CD4-positive, alpha-beta T cell treated with Interleukin-17A for 4 hours (primary cell): ENCODE measurements at places on chromosomes 4 and X.

DNA sequence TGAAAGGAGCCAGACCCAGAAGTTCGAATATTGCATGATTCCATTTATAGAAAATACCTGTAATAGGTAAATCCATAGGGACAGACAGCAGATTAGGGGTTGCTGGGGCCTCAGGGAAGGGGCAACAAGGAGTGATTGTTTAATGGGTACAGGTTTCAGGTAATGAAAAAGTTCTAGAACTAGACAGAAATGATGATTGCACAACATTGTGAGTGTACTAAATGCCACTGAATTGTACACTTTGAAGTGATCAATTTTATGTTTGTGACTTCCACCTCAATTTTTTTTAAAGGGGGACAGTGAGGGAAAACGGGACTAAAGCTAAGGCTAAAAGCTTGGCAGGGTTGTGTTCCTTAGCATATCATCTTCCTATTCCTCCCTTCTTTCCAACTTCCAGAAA is 23.5 kb downstream of the ZBTB33 start:
- DNase-seq, result no peak

DNA sequence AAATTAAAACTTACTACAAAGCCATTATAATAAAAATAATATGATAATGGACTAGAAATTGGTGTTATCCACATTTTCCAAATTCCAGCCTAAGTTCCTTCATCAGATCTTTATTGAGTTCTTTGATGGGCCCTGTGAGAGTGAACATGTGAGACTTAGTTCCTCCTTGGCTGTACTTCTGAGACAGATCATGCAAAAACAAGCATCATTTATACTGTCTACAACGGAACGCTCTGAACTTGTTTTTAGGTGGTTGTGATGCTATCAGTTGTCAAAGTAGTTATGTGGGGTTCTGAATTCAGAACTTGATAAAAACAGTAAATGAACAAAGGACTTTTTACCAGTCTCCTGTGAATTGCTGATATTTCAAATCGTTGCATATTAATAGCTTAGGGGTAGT is 48.9 kb downstream of the JADE3 start:
- DNase-seq, result no peak

DNA sequence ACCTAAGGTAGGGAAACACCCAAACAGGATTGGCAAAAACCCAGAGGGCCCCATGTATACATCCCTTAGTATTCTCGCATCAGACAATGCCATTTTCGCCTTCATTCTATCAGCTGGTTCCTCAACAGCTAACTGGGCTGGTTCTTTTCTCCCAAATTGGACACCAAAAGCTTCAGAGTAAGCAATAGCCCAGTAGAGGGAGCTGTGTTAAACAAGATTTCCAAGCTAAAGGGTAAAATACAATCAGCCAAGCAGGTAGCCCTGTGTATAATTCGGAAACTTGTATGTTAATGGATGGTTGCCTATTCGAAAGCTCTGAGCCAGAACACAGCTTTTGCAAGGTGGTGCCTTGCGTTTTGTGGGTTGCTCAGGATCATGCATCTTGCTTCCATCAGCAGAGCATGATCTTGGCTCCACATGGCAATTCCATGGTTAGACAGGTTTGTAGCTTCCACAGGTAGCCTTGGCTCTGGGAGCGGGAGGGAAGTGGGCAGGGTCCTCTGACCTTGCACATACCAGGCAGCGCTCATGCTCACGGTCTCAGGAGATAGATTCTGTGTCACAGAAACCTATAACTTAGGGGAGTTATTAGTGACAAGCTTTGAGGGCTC is 115.2 kb upstream of the LNX1 start:
- no peak for DNase-seq

DNA sequence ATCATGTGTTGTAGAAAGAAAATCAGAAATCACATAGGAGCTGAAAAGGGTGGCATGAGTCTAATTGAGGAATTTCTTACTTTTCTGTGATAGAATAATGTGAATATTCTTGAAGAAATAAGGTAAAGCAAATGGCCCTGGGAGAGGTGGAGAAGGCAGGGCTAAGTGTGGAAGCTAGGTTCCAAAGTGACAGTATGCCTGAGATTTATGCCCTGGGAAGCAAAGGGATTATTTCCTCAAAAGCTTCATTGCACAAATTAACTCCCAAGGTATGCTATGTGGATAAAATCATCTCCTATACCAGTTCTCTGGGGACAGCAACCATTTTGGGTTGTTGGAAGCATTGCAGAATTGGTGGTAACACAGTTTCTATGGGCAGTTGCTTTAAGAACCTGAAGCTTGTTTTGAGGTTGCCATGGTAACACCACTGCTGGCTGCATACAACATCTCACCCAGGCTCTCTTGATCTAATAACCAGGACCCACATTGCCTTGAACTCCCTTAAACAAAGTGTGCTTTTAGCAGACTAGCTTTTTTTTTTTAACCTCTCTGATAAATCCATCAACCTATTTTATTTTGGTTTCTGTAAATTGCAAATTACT is 21.0 kb downstream of the MAOA start:
- no peak for DNase-seq

- no peak for DNase-seq
Observed at GRCh38 chr4:176508780-176509331, 189.1 kb downstream of the SPCS3 start.

DNA sequence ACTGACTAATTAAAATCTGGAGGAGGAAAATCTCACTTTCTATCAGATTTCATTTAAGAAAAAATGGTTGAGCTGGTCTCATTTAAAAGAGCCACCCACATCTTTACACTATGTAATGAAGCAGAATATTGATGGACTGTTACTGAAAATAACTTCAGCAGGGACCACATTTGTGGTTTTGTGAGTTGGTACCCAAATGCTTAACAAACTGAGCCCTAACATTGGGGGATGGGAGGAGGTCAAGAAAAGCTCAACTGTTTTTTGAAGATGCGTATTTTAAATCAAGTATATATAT is 30.1 kb downstream of the HOPX start:
- no peak for DNase-seq

DNA sequence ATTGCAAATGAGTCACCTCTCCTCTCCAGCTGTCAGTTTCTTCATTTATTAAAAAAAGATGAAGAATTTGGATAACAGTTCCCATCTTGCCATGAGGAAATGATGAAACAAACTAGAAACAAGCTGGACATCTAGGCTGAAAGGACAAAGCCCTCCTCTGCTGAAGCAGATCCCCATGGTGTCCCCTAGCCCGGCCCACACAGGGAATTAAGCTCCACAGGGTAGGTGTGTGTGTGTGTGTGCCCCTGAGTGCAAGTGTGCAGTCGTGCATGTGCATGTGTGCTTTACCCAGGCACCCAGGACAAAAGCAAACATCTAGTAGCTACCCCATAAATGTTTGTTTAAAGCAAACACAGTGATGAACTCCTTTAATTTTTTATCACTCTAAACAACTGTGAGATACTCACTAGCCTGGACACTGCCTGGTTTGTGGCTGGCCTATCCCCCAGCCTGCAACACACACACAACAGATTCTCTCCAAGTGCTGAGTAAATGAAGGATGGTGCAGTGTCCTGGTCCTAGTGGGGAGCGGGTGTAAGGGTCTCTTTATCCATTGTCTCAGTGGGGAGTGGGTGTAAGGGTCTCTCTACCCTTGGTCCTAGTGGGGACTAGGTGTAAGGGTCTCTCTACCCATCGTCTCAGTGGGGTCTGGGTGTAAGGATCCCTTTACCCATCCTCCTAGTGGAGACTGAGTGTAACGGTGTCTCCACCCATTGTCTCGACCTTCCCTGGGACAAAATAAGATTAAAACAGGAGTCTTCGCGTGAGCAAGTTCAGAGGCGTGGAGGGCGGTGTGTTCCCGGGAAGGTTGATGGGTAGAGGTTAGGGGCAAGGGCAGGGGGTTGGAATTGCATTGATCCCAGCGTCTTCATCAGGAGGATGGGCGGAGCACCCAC is 688 bp upstream of the EVC start:
- no peak for DNase-seq

DNA sequence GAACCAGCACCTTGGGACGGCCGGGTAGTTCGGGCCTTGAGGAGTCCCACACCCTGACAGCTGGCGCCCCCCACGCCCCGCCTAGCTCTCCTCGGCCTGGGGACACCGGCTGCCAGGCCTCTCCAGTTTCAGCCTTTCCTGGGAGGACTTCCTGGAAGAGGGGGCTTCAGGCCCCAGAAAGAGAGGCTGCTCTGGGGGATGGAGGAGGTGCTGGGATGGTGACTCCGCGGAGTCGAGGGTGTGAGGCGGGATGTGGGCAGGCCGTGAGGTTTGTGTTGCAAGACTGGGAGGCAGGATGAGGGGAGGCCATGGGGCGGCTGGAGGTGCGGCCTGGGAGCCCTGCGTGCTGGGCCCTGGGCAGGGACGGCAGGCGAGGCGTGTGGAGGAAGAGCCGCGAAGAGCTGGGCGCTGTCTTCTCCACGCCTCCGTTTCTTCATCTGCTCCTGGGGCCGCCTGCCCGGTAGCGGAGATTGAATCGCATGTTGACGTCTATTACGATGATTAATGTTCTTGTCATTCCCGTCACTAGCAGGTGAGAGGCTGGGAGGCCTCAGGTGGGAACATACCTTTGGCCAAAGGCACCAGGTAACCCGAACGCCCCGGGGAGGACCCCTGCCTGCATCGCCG is 918 bp upstream of the FGFRL1 start:
- DNase-seq, result peak; percentile 74

DNA sequence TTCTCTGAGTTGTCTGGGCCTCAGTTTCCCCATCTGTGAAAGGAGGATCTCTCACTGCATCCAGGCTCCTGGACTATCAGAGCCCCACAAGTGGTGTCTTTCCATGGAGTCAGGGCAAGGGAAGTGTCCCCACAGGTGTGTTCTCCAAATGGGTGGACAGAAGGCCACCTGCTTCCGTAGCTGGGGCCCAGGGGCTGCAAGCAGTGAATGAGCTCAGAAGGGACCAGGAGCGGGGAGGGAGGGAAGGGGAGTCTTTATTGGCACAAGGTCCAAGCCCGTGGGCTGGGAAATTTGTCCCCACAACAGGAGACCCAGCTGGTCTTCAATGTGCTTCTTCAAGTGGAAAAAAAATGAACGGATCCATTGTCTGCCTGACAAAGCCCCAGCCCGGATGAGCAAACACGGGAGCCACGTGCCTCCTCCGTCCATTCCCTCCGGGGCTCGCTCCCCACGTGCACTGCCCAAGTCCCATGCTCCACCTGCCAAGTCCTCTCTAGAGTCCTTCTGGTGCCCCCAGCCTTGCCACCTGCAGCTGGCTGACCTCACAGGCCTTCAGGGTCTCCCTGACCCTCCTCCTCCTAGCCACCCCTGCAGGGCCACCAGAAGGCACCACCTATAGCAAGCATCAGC is 72.0 kb downstream of the JAKMIP1 start:
- DNase-seq, result no peak

GRCh38 chrX:952816-953215 is 259.6 kb downstream of the CRLF2 start:
- no peak for DNase-seq

DNA sequence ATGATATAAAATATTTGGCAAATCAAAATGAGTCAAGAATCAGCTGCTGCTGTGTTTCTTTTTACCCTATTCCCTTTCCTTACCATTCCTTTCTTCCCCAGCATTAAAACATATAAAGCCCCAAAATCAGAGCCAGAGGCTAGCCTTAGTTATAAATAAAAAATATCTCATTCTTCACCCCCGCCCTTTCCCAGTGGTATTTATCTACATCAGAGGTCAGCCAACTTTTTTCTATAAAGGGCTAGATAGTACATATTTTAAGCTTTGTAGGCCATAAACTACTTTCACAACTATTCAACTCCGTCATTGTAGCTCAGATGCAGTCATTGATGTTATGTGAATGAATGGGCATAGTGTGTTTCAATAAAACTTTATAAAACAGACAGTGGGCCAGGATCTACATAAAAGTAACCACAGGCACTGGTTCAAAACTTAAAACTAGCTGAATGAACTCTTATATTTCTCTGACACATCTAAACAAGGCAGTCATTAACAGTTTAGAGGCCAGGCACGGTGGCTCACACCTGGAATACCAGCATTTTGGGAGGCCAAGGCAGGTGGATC is 30.5 kb upstream of the TCEANC start:
- DNase-seq, result no peak

GRCh38 chrX:12954376-12954775 is 20.5 kb upstream of the TMSB4X start:
- DNase-seq, result no peak

GRCh38 chr4:69910016-69910782 is 20.7 kb upstream of the CSN1S1 start:
- DNase-seq, result no peak

DNA sequence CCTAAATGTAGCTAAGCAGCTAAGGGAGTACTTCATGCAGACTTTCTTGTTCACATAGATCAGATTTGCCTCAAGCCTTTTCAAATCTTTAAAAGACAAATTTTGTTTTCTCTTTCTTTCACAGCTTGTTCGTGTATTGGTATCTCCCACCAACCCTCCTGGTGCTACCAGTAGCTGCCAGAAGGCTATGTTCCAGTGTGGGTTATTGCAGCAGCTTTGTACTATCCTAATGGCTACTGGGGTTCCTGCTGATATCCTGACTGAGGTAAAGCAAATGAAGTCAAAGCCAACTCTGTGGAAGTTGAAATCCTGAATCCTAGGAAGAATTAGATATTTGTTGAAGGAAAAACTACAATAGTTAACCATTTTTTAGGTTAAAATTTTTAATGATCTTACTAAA is 62.6 kb downstream of the USO1 start:
- no peak for DNase-seq

DNA sequence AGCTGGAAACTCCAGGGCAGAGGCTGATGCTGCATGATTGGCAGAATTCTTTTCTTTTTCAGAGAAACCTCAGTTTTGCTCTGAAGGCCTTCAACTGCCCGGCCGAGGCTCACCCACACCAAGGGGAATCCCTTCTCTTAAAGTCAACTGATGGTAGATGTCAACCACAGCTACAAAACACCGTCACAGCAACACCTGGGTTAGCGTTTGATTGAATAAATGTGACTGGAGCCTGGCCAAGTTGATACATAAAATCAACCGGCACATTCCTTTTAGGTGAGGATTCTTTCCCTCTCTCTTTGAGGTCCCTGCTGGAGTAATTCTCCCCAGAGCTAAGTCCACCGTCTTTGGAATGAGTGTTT is 15.2 kb upstream of the KIAA0232 start:
- no peak for DNase-seq

- DNase-seq, result no peak
Observed at GRCh38 chr4:142598132-142598531, 248.0 kb downstream of the INPP4B start.

- no peak for DNase-seq
Observed at GRCh38 chr4:157300701-157301100, 80.2 kb downstream of the GRIA2 start.

DNA sequence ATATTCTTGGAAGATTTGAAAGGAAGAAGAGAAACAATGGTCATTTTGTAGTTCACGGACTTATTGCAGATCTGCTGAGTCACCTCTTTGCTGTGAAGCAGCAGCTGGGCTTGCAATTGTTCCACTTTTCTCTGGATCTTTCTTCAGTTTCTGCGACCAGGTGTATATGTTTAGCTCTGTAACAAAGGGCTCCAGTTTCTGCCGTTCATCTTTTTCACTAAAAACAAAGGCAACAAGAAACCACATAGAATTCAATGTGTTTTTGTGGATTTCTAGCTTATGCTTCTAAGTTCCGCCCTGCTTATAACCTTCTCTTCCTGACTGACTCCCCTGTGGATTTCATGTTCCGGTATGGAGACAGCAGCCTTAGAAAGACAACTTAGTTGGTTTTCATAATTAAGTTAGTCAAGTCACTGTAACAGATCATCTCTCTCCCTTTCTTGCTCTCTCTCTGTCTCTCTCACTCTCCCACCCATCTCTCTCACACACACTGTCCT is 121.6 kb upstream of the EPHA5 start:
- no peak for DNase-seq

GRCh38 chr4:98937986-98938720 is 9.2 kb upstream of the EIF4E start:
- no peak for DNase-seq

GRCh38 chr4:109195646-109196045 is 106.8 kb downstream of the COL25A1 start:
- no peak for DNase-seq
